ENCODE measurements at places on chromosomes 16 and 17.
A peak's percentile ranks its signal among the peaks of the same experiment; 100 is the strongest.

- DNase-seq: no peak
Measured at GRCh38 chr17:37090941-37091340, 142.2 kb downstream of the AATF start.

- DNase-seq: no peak
Measured at GRCh38 chr17:81132770-81133723, 32.3 kb upstream of the PVALEF start.

- no peak for DNase-seq
Measured at GRCh38 chr16:85677383-85677967, 11.3 kb downstream of the GINS2 start.

- DNase-seq: no peak
Measured at GRCh38 chr17:16379654-16380053, 1.2 kb upstream of the UBB start.

GRCh38 chr16:31376705-31377104 lies 16.4 kb upstream of the ITGAD start:
- no peak for DNase-seq

DNA sequence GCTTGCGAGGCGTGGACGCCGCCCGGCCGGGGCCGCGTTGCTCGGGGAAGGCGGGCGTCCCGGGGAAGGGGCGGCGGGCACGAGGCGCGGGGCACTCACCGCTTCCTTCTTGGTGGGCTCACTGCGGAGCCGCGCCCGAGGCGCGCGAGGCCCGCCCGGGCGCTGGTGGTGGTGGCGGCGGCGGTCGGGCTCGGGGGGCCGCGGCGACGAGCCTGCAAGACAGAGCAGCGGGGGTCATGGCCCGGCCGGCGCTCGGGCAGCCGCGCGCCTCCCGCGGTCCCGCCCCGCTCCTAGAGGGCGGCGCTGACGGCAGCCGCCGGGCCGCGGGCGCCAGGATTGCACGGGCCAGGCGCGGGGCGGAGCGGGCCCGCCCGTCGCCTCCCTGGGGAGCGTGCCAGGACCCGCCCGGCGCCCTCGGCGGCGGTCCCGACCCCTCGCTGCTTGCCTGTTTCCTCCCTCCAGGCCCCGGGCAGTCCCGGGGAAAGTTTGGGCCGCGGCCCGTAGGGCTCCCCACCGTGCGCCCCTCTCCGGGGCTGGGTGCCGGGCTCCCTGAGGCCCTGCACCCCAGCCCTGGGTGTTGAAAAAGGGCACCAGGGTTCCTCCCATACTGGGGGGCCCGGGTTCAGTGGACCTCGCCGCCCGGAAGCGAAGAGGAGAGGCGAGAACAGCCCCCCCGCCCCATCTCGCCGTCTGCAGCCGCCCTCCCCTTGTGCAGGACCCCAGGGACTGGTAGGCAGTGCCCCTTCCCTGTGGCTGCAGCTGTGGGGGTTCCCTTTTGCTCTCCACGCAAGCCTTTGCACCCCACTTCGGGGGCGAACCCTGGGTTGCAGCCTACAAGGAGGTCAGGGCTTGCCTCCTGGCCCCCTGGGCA lies at the start of gene C16orf74:
TSS of gene C16orf74 (minus strand) at position 270 of the 871 bp plus-strand sequence. CDS start 15,879 bp downstream, outside the sequence.
- peak; percentile 45 for DNase-seq

DNA sequence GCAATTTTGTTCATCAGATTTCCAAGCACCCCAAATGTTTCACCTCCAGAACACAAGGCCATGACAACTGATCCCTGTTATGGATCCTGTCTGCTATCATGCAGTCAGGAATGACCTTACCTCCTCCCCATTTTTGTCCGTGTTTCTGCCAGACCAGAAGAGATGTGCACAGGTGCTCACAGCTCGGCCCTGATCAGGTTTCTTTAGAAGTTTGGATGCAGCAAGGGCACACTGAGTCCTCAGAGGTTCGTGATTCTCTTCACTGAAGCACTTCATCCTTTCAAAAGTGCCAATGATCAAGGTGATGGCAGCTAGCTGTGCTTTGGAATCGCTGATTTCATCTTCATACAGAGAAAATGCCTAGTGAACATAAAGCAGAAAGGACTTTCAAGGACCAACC lies 26.9 kb downstream of the VPS35 start:
- no peak for DNase-seq

- no peak for DNase-seq
Measured at GRCh38 chr17:49597928-49598655, 22.4 kb downstream of the NXPH3 start.

- no peak for DNase-seq
Measured at GRCh38 chr17:50493744-50494143, 14.5 kb upstream of the MYCBPAP start.

- DNase-seq: no peak
Measured at GRCh38 chr17:30222251-30222650, 13.2 kb downstream of the SLC6A4 start.

GRCh38 chr17:14513835-14514234 lies 213.0 kb downstream of the HS3ST3B1 start:
- no peak for DNase-seq

GRCh38 chr16:49658531-49658930 lies 197.4 kb downstream of the ZNF423 start:
- DNase-seq: no peak

DNA sequence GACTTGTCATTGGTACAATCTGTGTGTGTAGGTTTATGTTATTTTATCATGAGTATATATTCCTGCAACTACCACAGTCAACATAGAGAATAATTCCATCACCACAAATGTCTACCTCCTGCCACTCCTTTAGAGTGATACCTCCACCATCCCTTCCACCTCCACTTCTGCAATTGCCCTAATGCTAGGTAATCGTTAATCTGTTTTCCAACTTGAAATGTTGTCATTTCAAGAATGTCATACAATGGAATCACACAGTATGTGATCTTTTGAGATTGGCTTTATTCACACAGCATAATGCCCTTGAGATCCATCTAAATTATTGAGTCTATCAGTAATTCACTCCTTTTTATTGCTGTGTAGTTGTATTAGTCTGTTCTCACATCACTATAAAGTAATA lies 414.8 kb upstream of the C16orf82 start:
- no peak for DNase-seq

GRCh38 chr17:37828651-37829124 lies 83.8 kb upstream of the HNF1B start:
- DNase-seq: no peak

DNA sequence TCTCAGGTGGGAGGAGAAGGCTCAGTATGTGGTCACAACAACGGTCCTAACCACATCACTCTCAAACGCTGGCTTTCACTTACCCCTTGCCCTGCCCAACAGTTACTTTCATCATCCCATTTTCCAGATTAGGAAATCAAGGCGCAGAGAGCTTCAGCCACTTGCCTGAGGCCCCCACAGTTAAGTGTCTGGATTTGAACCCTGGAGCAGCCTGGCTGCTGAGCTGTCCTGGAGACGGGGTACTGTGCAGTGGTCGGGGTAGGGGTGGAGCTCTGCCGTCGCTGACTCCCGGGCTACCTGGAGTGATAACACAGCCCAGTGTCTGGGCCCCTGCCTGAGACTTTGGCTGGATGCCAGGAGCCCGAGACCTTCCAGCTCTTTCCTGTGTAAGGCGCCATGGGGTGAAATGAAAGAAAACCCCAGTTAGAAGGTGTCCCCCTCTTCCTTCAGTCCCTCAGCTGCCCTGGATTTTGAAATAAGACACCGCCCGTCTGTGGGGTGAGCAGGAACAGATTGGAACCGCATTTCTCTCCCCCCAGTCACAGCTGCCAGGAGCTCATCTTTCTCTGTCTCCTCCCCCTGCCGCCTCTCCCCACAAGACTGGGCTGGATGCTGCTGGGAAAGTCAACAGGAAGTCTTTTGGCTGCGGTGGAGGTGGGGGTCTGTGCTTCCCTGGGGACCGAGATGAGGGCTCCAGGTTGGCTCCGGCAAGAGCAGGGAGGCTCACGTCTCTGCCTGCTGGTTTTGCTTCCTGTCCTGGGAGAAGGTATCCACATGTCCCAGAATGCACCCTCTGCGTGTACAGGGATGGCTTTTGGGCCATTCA lies 280.2 kb downstream of the SEC14L1 start:
- DNase-seq: peak; percentile 77

DNA sequence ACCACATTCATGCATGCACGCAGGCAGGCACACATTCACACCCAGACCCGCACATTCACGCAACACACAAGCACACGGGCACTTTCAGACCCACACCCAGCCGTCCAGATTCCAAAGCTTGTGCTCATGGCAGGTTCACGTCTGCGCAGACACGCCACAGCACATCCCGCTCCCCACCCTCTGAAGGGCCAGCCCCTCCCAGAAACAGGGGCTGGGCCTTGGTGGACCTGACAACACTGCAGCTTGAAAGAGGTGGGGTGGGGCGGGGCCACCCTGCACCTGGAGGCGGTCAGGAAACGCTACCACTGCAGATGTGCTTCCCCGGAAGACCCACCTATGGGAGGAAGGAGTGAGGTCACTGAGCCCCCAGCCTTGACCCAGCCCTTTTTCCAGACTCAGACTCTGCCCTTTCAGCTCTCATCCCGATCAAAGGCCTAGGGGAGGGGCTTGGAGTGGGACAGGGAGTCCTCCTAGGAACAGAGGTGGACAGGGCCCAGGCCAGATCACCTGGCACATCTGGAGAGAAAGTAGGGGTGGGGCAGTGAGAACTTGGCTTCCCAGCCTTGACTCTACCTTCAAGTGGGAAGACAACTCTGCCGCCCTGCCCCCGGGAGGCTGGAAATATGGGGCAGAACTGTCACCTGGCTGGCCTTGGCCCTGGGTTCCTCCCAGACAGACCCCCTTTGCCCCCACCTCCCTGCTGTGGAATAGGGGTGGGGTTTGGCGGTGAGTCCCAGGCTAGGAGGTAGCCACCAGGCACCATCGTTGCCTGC lies 11.0 kb downstream of the P3H4 start:
- peak; percentile 70 for DNase-seq

- no peak for DNase-seq
Measured at GRCh38 chr17:81582749-81583148, 30.6 kb upstream of the FAAP100 start.

Data from OCI-LY7 (cell line).